Amniotic stem cell (primary cell): ENCODE measurements at places on chromosomes 2 and 18.

DNA sequence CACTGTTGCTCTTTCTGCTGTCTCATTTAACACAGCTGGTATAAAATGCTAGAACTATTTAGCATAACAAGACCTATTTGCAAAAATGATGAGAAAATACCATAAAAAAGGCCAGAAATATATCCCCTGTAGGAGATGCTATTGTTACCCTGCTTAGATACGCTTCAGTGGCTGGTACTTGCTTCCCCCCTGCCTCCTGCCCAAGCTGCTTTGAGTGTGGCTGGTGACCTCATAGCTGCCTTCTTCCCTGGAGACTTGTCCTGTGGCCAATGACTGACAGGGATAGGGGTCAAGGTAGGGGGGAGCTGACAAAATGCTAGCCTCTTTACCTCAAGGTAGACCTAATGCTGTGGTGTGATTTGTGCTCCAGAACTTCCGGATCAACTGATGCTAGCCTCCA is 150.2 kb upstream of the ZEB2 start:
- DNase-seq, result no peak

- DNase-seq, result no peak
Observed at GRCh38 chr2:106314444-106314843, 120.3 kb upstream of the UXS1 start.

DNA sequence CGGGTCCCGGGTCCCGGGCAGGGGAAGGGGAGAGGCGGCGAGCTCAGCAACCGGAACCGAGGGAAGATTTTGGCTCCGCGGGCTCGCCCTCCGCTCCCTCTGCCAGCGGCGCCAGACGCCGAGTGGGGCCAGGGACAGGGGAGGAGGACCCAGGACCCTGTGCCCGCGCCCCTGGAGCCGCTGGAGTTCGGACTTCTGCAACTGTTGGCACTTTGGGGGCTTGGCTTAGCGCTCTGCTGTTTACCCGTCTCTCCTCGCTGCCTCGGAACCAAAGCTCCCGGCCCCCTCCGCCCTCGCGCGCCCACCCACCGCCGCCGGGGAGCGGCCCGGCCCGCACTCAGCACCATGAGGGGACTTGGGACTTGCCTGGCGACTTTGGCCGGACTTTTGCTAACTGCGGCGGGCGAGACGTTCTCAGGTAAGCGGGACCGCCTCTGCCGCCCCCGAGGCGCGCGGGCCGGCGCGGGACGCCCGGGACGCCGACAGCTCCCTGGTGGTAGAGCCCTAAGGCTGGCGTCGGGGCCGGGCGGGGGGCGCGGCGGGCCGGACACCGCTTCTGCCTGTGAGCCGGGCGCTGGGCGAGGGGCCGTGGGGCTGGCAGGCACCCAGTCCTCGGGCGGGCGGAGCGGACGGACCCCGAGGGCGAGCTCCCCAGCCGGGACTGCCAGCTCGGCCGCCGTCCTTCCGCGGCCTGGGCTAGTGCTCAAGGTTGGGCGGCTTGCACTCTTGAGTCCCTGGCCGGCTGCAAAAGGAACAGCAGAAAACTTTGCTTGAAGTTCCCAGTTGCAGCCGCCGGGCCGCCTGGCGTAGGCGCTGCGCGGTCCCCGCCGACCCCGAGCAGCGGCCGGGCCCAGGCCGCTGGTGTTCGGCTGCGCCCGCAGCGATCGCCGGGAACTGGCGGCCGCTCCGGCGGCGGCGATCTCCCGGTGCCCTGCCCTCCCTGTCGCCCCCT is 634 bp downstream of the PTPRM start:
- no peak for DNase-seq

- no peak for DNase-seq
Observed at GRCh38 chr2:37300578-37300977, 24.1 kb downstream of the PRKD3 start.

DNA sequence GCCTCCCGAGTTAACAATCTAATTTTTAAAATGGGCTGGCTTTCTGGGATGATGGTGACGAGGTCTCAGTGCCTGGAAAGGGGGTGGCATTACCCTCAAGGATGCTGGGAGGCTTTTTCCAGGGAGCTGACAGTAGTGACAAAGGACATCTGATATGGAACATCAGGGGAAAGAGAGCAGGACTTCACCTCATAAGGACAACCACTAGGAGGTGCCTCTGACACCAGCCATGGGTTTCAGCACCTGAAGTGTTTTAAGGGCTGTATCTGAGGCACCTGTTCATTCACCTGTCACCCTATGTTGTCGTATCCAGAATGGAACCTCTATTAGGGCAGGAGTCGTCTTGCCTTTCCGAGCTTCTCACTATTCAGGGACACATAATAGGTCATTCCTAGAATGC is 10.8 kb downstream of the IL36B start:
- no peak for DNase-seq

DNA sequence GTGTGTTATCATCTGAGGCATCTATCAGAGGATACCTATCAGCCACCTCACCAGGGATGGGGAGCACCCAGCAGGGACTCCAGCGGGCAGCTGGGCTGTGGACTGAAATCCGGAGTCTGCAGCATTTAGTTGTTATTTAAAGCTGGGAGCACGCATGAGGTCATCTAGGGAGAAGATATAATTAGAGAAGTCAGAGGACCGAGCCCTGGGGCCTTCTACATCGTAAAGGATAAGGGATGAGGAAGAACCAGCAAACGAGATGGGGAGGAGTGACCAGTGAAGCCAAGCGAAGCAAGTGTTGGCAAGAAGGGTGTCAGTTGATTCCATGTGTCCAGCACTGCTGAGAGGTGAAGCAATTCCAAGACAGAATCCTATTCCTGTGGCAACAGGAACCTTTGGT is 70.3 kb downstream of the STEAP3 start:
- DNase-seq, result no peak

DNA sequence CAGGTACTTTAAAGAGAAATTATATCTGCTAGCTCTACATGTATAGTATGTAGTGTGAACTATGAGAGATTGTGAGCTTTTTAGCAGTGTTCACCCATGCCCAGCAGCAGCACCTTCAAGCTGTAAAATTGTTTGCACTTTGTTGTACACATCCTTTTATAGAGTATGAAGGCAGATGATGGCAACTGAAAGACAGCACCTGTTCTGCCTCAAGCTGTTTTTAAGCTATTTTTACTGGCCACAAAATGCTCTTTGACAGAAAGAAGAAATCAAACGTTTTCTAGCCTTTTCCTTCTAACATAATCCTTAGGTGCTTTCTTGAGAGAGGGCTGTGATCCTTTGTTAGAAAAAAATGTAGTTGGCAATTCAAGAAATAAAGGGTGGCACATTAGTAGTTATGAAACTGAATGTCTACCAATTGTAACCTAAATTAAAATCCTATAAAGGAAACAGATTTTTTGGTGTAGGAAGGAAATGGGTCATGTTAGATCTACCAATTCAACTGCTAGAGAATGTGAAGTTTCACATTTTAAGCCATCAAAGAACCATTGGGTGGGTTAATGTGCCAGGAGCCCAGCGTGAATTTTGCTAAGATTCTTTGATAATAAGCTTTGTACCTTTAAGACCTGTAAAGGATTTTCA is 59.5 kb downstream of the R3HDM1 start:
- DNase-seq, result no peak

GRCh38 chr2:234661175-234661574 is 164.3 kb upstream of the ARL4C start:
- DNase-seq, result no peak

DNA sequence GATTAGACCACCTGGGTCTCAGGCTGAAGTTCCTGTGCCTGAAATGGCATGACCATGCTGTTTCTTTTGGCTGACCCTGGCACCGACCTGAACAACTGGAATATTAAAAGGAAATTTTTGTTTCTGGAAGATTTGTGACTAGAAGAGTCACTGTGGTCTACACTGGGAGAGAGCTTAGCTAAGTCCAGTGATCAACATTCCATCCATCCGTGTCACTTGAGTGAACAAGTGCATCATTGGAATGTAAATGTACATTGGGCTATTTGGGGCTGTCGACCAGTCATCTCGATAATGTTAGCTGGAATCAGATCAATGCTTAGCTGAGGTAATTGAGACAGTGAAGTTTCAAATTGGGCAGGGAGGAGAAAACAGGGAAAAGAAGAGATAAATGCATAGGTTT is 95.4 kb upstream of the CCDC85A start:
- no peak for DNase-seq

- DNase-seq, result no peak
Observed at GRCh38 chr18:5943514-5943913, 48.2 kb upstream of the TMEM200C start.

DNA sequence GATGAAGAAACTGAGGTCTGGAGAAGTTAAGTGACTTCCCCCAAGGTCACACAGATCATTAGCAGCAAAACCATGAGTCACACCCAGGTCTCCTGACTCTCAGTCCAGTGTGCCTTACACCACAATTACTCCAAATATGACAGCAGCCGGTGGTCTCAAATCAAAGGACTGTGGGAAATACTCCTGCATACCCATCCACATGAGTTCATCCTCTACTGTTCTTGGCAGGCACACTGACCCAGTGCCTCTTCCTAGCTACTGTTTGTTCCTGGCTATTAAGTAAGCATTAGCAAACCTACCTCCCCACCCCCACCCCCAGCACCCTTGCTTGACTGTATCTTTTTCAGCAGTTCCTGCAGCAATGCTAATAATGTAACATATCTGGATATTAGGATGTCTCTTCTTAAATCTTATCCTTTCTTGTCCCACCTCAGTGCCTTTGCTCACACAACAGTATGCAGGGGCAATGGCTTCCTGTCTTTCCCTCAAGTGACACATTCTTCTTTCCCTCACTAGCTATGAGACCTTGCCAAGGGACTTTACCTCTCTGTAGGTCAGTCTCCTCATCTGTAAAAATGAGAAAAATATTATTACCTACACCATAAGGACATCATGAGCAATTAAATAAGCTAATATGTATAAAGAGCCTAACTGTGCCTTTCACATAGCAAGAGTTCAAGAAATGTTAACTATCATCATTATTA is 46.2 kb downstream of the FAM98A start:
- no peak for DNase-seq

DNA sequence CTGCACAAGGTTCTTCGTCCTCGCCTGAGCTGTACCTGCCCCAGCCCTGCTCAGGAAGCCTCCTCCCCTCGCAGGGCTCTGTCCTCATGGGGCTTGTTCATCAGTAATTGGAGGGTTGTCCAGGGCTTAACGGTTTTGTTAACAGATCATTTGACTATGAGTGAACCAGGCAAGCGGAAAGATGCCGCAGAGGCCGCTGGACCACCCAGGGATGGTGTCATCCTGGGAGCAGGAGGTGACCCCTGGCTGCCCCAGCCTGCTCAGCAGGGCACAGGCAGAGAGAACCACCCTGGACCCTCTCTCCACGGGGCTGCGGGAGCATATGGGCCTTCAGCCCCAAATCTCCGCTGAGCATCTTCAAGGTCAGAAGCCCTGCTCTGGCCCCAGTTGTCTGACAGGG is 264.3 kb downstream of the KLHL29 start:
- DNase-seq, result no peak

- no peak for DNase-seq
Observed at GRCh38 chr18:49612515-49613033, 50.7 kb downstream of the LIPG start.

DNA sequence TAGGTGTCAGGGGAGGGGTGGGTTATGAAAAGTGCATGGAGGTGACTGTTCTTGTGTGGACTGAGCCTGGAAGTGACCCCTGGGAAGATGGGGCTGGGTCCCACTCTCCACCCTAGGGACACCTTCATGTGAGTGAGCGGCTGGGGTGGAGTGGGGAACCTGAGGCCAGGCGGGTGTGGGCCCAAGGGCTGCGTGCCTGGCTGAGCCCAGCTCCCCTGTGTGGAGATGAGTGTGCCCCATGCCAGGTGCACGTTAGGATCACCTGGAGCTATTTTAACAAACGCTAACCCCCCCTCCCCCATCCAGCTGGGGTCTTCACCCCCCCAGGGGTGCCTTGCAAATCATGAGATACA is 26.5 kb downstream of the ZAP70 start:
- no peak for DNase-seq

- peak; percentile 31 for DNase-seq
Observed at GRCh38 chr18:54162431-54162830, 62.0 kb downstream of the MBD2 start.

DNA sequence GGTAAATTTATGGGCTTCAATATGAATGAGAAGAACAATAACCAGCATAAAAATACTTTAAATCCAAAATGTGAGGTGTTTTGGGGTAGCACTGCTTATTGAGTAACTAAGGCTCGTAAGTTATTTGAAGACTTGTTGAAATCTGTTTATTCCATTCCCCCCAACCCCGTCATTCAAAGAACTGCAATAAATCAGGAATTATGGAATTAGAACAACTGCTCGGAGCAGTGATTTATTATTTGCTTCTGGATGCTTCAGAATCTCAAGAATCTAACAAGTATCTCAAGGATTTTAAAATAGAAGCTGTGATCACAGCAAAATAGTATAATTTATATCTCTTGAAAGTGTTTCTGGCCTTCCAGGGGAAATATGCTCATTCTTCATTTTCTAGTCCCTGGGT is 86.8 kb downstream of the EML6 start:
- DNase-seq, result no peak

GRCh38 chr2:216485237-216485636 is 13.4 kb upstream of the RPL37A start:
- no peak for DNase-seq

- no peak for DNase-seq
Observed at GRCh38 chr18:49985236-49985635, 171.9 kb upstream of the ACAA2 start.

GRCh38 chr18:30280861-30281470 is 761.6 kb downstream of the DSC3 start:
- peak; percentile 31 for DNase-seq

DNA sequence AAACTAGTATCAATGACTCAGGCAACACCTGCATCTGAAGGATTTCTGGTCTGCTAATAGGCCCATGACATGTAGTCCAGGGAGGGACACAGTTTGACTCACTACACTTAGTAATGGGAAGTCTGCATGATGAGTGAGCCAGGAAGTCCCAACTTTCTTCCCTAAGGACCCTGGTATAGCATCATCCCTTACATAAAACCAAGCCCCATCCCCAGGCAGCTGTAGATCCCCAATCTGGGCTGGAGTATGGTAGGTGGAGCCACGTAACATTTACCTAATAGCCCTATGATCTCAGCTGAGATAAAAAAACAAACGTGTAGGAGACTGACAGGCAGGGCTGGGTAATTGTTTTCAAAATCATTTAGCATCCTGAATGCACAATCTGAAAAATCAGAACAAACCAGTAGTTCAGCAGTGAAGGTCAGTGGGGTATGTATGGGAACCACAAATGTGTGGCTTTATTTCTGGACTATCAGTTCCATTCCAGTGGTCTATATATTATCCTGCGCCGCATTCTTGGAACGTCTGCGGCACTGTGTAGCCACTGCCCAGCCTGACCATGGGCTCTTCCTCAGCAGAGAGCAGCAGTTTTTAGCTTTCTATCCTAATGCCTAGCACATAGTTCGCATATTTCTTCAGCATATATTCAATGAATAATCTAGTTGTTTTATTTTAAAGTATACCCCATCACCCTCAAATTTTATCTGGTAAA is 33.5 kb downstream of the EPB41L3 start:
- DNase-seq, result no peak

- DNase-seq, result no peak
Observed at GRCh38 chr18:13597068-13597467, 129.3 kb downstream of the FAM210A start.

- no peak for DNase-seq
Observed at GRCh38 chr2:190511104-190511503, 23.4 kb downstream of the NEMP2 start.
